LoVo (cell line): ENCODE measurements at places on chromosomes 6 and 20.
A peak's percentile ranks its signal among the peaks of the same experiment; 100 is the strongest.

DNA sequence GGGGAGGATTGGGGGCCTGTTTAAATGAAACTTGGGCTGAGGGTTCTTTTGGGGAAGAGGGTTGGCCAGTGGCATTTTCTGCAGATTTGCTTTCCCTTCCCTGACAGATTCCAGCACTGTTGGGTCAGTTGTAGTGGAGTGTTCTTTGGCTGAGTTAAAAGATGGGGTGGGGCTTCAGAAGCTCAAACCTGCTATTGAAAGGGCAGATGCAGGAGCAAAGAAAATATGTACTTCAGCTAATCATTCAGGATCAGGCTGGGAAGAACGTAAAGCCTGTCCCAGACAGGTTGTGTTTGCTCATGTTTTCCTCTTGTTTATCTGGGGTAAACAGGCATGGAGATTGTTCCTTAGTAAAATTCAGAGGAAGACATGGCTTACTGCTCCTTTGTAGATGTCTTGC lies 2.5 kb downstream of the SASH1 start:
- no peak for DNase-seq

GRCh38 chr20:44208770-44209169 lies 1.8 kb downstream of the OSER1 start:
- no peak for DNase-seq

DNA sequence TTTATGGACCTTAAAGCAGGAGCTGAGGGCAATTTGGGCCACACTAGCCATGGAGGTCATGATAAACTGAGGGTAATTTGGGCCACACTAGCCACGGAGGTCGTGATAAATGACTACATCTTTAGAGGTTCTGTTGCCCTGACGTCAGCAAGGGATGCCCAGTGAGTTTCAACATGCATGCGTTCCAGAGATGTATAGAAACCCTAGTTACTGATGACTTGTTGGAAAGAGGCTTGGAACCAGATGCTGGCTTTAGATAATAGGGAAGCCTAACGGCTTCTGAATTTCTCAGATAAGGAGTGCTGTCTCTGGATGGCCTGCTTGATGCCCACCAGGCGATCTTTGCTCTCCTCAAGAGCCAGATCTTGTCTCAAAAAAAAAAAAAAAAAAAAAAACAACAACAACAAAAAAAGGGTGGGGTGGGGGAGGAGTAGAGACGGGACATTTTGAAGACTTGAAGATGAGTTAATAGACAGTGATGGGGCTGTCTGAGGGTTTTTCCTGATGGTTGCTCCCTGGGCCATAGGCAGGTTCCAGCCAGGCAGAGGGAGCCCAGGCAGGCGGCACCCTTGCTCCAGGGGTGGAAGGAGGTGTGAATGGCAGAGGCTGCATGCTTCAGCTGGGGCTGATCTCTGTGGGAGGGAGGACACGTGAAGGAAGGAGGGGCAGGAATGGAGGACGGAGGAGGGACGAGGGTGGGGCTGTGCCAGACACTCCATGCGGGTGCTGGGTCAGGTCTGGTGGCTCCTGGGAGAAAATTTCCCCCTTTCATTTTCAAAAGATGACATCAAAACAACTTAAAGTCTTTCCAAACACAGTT lies 27.0 kb upstream of the FRMD1 start:
- DNase-seq: no peak

GRCh38 chr6:71879016-71879415 lies 7.3 kb upstream of the RIMS1 start:
- no peak for DNase-seq

DNA sequence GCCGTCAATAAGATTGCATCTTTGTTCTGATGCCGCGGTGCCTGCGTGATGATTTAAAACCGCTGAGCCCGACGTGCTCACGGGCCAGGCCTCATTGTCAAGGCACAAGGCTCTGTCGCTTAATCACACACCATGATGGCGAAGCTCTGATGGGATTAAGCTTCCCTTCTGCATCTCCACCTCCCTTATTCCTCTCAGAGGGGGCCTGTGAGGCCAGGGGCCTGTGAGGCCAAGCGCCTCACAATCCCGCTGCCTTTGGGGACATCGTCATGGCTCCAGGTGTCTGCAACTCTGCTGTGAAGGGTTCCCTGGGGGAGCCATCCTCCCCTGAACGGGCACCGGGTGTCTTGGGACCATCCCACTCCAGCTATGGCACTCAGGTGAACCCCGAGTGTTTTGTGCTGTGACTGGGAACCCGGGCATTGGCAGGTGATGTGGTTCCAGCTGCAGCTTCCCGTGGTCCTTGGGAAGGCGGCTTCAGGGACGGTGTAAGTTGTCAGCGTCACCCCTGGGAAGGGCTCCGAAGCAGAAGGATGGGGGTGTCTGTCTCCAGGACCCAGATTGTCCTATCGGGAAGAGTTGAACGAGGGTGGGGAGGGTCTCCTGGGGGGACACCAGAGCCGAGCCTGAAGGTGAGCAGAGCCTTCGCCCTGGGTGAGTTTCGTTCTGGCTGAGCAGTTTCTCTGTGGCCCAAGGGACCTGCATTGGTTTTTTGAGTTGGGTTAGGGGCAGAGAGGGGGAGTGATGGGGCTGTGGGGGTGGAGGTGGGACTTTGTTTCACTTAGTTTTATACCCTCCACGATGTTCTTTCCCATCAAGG lies 18.0 kb upstream of the BHLHE23 start:
- no peak for DNase-seq

DNA sequence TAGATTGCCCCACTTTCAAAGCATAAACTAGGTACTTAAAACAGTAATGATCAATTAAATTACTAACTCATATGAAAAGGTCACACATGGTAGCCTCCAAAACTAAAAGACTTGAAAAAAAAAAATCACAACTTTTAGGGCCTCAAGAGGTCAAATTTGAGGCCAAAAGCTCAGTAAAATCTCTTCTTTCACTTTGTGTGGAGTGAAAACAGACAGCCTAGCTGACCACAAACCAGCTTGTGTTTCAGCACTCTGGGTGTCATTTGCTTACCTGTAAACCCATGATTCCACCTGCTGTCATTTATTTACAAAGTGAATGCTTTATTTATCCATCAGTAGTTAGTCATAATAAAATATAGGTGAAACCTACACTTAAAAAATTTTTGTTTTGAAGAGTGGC lies 34.0 kb downstream of the GNAS start:
- no peak for DNase-seq

GRCh38 chr20:23249541-23249940 lies 101.0 kb upstream of the NXT1 start:
- DNase-seq: no peak

DNA sequence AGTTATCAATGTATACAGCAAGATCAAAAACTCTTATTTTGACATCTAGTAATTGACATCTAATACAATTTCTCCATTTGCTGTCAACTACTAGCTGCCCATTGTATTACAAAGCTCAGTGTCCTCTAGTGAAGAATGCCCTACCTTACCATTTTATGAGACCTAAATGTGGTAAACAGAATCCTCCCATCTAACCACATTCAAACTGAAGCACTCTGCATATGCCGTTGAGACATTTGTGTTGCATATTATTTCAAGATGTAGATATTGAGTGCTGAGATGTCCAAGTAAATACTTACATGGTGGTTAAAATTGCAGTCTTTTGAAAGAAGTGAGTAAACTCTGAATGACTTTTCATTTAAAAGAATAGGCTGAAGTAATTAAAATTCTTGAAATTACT lies 597 bp upstream of the GLYATL3 start:
- DNase-seq: no peak

DNA sequence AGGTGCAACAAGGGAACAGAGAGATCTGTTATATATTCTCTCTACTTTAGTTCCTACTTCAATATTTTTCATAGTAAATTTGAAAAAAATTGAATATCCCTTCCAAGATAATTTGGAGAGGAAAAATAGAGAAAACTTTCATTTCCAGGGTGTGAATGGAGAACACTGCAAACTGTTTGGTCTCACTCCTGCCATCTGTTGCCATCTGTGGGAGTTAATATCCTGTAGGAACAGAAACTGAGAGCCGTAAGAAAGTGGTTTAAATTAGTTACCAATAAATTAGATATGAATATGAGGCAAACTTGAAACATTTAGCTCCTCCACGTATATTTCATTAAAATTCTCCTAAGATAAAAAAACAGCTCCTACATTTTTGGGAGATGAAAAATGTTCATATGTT lies 4.2 kb downstream of the ZNF337 start:
- no peak for DNase-seq

DNA sequence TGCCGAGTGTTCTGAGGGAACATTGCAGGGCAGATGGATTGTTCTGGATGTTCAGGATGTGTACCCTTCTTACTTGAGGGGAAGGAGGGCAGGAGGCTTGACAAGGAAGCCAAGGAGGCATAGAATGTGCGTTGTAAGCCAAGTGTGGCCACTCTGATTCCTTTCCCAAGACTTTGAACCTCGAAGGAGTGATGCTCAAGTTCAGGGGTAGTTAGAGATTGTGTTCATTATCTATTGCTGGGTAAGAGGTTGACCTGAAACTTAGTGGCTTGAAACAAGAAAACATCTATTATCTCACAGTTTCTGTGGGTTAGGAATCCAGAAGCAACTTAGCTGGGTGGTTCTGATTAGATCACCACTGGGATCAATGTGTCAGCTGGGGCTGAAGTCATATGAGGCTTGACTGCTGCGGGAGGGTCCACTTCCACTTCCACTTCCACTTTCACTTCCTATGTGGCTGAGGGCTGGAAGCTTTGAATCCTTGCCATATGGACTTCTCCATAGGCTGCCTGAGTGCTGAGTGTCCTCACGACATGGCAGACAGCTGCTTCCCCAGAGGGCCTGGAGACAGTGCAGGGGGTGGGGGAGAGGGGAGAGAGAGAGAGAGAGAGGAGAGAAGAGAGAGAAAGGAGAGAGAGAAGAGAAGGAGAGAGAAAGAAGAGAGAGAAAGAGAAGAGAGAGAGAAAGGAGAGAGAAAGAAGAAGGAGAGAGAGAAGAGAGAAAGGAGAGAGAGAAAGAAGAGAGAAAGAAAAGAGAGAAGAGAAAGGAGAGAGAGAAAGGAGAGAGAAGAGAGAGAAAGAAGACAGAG lies 6.9 kb upstream of the CD40 start:
- DNase-seq: no peak

GRCh38 chr6:165905744-165906143 lies 242.7 kb upstream of the PDE10A start:
- no peak for DNase-seq

DNA sequence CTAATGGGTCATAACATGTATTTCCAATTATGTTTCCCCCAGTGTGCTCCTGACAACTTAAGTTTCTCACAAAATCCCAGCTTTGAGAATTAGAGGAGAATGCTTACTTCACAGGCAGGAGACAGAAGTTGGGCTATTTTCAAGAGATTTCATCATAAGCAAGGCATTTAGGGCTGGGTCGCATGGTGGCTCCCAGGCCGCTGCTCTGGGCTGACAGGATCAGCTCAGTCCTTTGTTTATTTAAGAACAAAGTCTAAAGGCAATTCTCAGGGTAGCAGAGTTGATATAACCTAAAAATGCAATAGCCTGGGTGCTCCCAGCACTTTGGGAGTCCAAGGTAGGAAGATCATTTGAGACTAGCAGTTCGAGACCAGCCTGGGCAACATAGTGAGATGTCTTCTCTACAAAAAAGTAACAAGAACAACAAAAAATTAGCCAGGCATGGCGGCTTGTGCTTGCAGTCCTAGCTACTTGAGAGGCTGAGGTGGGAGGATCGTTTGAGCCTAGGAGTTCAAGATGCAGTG lies 10.9 kb downstream of the FOXQ1 start:
- DNase-seq: peak; percentile 69

- no peak for DNase-seq
Measured at GRCh38 chr6:152471456-152472265, 165.5 kb downstream of the SYNE1 start.

DNA sequence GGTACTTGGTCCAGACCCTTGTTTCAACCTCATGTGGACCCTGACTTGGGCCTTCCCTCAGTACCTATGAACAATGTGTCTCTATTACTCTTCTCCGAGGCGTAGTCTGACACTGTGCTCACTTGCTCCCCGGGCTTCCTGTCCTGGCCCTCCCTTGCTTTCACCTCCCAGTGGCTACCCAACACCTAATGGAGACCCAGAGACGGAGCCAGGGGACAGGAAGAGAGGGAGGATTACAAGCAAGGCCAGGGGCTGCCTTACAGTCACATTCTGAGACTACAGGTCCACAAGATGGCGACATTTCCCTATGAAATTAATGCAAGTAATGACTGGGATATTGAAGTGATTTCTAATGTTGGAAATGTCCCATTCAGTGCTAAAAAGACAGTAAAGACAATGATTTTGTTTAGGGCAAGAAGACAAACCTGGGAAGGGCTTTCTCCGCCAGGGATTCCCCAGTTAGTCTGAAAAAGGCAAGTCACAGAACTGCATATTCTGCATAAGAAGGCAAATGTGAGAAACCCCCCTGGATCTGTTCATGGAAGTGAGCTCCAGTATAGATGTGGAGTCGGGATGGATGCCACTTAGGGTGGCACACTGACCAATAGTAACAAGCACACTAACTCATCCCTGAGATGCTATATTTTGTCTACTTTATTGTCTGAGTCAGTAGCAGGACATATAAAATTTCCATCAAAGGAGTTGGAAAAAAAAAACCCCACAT lies 44.0 kb upstream of the ZBTB24 start:
- DNase-seq: peak; percentile 63

GRCh38 chr6:143731789-143732188 lies 54.0 kb downstream of the PHACTR2 start:
- no peak for DNase-seq

DNA sequence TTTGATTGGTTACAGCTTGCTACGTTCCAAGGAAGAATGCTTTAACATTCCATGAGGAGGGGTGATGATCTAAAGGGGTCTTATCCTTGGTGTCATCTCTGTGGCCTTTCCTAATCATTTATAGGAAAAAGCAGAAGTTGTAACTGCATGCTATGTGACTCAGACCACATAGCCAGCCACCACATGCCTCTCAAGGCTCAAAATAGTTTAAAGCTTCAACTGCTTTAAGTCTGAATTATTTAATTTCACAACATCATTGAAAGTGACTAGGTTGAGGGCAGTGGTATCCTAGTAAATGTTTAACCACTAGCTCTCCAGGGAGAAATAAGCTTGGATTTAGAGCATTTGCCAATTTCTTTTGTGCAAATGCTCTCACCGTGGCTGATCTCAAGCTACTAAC lies 29.7 kb downstream of the MC3R start:
- DNase-seq: no peak

GRCh38 chr6:45988635-45989034 lies 27.0 kb downstream of the CLIC5 start:
- no peak for DNase-seq

GRCh38 chr6:161232010-161232409 lies 41.9 kb downstream of the AGPAT4 start:
- DNase-seq: no peak

- no peak for DNase-seq
Measured at GRCh38 chr6:41940759-41941279, 789 bp downstream of the CCND3 start.

GRCh38 chr6:6758915-6759654 lies 170.6 kb downstream of the LY86 start:
- no peak for DNase-seq

DNA sequence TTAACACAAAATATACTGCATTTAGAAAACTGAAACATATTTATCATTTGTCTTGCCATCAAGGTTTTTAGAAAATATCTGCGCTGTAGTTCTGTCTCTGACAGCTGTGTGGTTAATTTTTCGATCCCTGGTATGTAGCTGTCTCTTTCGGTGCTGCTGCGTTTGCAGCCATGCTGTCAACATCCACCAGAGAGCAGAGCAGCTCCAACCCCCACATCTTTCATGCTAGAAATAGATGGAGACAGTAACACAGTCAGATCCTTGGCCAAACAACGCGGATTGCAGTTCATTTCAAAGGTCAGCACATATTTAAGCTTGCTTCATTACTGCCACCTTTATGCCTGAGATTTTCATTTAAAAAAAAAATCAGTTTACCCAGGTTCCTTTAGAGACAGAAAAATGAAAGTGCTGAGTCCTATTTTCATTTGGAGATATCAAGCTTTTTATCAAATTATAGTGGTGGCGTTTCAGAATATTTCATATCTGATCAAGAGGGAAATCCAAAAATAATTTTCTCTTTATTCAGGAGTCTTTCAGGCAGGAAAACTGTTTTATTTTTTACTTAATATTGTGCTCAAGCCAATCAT lies 157.7 kb upstream of the MMS22L start:
- peak; percentile 2 for DNase-seq
